ENCODE measurements at places on chromosomes 3 and 15.
A peak's percentile ranks its signal among the peaks of the same experiment; 100 is the strongest.

DNA sequence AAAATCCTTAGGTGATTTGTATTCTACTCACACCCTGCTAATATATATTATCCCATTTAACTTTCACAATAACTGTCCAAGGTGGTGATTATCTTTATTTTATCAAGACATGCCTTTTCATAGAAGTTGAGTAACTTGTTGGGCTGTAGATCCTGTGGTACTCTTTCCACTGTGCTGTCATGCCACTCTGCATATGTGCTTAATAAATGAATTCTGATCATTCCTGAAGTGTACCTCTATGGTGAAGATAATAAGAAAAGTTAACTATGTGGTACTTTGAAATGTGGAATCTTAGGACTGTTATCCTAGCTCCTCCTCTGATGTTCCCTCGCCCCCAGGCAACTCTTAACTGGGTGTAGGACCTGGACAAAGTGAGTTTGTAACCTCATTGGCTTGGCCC is 5.2 kb downstream of the SNRK start:
- DNase-seq = no peak

DNA sequence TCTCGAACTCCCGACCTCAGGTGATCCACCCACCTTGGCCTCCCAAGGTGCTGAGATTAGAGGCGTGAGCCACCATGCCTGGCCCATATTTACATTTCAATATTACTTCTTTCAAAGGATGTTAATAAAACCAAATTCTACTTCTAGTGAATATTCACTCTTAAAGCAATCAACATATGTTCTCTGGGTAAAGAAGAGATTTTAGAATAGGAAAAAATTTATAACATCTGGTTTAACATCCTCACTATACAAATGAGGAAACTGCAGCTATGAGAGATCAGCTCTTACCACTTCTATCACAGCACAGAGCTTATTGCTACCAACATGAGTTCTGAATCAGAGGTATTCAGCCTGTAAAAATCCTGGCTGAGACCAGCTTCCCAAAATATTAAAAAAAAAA is 48.7 kb downstream of the IL17RD start:
- no peak for DNase-seq

GRCh38 chr3:37295925-37296324 is 121.5 kb upstream of the LRRFIP2 start:
- DNase-seq = no peak

GRCh38 chr3:66997560-66998112 is 471 bp upstream of the KBTBD8 start:
- DNase-seq = no peak

DNA sequence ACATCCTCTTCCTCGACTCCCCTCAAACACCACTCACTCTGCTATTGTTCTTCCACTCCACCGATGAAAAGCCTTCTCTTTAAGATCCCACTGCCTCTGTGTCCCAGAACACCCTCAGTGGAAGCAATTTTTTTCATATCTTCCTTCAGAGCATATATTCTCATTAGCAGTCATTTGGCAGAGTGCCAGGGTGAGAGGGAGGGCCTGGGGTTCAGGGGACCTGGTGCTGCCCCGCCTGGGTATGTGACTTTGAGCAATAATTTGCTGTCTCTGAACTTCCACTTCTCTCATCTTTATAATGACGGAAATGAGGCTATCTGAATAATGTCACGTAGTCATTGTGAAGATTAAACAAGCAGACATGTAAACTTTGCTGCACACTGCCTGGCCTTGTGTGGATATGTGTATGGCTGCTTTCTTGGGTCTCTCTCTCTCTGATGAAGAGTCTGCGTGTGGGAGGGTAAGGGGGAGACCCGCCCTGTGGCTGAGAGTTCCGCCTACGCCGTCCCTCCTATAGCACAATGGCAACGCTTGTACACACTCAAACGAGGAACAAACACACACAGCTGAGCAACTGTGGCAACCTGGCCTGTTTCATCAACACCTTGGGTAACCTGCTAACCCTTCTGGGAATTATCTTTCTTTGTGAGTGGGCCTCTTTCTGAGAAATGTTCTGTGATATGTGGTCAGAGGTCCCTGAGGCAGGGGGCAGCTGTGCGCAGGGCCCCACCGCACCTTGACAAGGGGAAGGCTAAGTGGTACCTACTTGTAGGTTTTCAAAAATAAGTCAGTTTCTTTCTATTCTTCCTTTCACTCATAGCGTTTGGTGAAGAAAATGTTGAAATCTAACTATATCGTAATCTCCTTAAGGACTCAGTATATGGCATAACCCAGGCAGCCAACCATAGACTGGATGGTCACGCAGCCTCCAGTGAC is 369.8 kb downstream of the SV2B start:
- DNase-seq = no peak

DNA sequence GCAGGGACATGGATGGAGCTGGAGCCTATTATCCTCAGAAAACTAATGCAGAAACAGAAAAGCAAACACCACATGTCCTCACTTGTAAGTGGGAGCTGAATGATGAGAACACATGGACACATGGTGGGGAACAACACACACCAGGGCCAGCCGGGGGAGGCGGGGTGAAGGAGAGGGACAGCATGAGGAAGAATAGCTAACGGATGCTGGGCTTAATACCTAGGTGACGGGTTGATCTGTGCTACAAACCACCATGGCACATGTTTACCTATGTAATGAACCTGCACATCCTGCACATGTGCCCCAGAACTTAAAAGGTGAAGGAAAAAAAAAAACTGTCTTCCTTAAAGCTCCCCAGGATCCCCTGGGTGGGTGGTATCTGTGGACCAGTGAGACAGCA is 87.1 kb downstream of the ADAMTS17 start:
- DNase-seq = peak; percentile 60

GRCh38 chr3:64360280-64360679 is 135.0 kb upstream of the PRICKLE2 start:
- DNase-seq = no peak

DNA sequence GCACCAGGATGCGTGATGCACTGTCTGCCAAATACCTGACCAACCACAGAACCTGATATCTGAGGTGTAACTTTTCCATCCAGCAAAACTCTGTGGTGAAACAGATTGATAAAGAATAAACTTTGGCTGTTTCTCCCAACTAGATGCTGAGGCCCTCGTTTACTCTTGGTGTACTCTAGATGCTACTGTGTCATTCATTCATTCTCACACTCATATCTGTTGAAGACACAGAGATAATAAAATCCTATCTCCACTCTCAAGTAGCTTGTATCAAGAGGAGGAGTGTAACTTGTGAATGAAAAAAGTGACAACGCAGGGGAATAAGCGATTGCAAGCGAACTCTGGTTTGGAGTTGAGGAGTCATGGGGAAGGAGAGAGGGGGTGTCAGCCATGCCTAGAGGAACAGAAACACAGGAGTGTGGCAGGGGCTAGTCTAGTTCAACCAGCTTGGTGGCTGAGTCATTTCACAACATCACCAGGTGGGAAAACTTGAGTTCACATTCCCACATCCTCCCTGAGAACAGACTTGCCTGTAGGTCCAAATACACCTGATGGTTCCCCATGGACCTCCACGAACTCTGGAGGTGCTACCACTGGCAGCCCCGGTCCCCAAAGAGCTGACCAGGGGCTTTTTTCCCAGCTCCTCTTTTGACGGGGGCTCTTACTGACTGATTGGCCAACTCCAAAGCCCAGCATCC is 73.3 kb upstream of the SNRK start:
- no peak for DNase-seq

GRCh38 chr15:48109212-48109611 is 11.6 kb upstream of the SLC24A5 start:
- DNase-seq = no peak

DNA sequence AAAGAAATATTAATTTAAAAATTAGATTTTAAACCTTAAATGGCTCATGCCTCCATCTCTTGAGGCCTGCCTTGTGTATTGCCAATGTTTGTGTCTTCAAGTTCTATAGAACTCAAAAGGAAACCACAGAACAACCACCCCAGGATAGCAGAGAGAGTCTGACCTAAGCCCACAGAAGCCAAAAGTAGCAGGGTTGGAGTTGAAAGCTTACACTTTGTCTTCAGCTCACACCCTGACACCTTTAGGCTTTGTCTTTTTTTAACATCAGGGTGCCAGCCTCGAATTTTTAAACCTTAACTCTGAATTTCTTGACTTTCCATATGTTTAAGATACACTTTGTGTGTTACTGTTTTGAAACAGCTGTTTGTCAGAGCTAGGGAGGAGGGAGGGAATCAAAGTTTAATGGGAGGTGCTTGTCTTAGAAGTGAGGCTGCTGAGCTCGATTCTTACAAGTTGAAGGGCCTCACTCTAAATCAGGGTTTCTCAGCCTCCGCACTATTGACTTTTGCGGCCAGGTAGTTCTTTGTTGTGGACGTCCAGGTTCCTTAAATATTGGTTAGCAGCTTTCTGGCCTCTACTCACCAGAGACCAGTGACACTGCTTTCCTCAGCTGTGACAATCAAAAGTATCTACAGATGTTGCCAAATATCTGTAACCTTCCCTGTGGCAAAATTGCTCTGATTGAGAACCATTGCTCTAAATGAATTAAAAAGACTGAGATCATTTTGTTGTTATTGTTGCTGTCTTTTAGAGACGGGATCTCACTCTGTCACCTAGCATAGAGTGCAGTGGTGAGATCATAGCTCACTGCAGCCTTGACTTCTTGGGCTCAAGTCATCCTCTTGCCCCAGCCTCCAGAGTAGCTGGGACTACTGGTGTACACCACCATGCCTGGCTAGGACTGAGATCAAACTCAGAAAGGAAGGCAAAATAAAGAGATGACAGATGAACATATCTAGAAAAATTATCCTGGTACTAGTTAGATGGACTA is 139.2 kb upstream of the EOMES start:
- DNase-seq = no peak

GRCh38 chr3:126052196-126053058 is 31.5 kb downstream of the SLC41A3 start:
- peak; percentile 60 for DNase-seq

GRCh38 chr3:72081471-72082185 is 296.7 kb upstream of the PROK2 start:
- no peak for DNase-seq

DNA sequence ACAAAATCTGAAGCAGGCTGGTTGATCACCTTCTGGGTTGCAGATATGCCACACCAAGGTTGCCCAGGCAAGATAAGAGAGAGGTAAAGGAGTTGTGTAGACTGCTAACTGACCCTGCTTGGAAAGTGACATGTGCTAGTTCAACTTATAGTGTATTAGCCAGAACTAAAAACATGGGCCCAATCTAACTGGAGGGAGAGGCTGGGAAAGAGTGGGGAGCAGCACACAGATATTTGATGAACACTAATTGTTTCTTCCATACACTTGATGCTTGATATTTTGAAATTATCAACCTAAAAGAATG is 55.1 kb upstream of the ADGRG7 start:
- no peak for DNase-seq

DNA sequence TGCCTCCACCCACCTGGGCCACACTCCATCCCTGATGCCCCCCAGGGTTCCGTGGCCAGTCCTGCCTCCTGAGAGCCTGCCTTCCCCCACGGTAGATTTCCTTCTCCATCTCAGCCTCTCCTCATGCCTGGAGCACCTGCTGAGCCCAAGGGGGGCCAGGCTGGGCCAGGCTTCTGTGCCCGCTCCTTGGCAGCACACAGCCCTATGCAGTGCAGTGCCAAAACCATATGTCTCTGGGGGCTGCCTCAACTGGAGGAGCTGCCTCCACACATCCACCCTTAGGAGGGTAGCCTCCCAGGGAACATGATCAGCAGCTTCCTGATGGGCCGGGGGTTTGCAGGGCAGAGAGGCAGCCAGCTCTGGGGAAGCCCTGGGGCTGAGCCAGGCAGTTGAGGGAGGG is 24.6 kb upstream of the GATA2 start:
- peak; percentile 69 for DNase-seq
